SW480 (cell line): ENCODE measurements at places on chromosomes 4 and X.

GRCh38 chr4:36081185-36081584 is 163.1 kb downstream of the ARAP2 start:
- DNase-seq: no peak

GRCh38 chr4:117796677-117797076 is 237.6 kb upstream of the NDST3 start:
- DNase-seq: peak; percentile 11

GRCh38 chr4:163556177-163556576 is 61.7 kb downstream of the TMA16 start:
- DNase-seq: peak; percentile 16

DNA sequence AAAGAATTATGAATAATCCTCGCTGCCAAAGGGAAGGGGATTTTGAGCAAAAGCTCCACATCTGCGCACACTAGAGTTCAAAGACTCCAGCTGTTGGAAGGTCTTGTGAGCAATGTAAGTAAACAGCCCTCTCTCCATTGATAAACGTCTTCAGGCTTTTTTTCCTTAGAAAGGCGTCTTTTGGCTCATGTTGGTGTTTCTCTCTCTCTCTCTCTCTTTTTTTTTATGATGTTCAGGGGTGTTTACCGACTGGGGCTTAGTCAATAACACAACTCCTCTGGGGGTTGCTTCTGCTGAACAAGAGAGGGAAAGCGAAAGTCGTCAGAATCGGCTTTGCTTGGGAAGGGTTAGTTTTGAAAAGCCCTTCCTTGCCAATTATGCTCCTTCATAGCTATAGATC is 53.2 kb upstream of the C1QTNF7 start:
- no peak for DNase-seq

DNA sequence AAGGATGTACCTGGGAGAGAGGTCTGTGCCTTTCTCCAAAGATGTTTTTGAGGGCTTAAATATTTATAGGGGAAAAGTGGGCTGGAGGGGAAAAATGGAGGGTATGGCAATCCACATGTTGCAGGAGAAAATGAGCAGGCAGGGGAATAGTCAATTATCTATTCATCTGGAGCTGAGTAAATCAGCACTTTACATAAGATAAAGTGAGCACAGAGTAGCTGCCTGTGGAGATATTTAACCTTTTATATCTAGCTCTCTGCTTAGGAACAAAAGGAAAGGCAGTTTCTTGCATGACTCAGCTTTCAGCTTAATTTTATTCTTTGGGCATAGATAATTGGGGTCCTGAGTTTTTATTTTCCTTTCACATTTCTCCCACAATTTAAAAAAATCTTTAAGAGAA is 93.6 kb upstream of the NPY2R start:
- no peak for DNase-seq

GRCh38 chr4:118992149-118992548 is 103.5 kb downstream of the SYNPO2 start:
- no peak for DNase-seq

DNA sequence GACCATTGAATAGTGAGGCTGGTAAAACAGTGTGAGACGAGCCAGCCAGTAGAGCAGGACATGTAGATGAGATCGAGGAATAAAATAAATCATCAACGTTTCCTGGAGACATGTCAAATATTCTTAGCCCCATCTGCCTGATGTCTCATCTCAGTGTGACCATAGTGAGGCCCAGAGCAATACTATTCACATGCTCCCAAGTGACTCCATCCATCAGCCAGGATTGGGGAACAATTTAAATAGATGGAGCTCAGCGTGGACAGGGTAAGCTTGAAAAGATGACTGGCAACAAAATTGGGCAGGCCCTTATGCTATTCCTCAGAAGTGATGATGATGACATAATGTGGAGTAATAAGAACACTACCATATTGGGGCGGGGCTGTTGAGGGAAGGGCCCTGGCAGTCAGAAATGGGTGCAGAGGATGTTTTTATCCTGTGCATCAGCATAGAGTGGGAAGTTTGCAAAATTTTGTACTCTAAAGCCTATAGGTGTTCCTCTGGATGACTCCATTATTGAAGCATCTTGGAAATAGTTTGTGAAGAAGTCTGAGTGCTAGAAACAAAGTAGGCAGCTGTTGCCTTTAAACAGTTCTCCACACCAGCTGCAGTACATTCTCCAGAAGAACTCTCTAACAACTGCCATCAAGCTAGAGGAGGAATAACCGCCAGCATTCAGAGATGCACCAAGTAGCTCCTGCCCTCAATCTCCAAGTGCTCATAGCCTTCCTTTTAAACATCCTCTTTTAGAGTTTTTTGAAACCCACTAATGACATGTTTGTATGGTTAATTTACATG is 333.0 kb downstream of the DCHS2 start:
- DNase-seq: no peak

- no peak for DNase-seq
Observed at GRCh38 chr4:54909961-54910360, 215.4 kb downstream of the KDR start.

- no peak for DNase-seq
Observed at GRCh38 chrX:150694738-150695410, 1.7 kb downstream of the MTMR1 start.

- no peak for DNase-seq
Observed at GRCh38 chr4:182855312-182855711, 61.9 kb downstream of the DCTD start.

GRCh38 chr4:56424697-56425514 is 10.5 kb downstream of the PPAT start:
- no peak for DNase-seq

- no peak for DNase-seq
Observed at GRCh38 chr4:101262683-101263082, 84.6 kb downstream of the PPP3CA start.

DNA sequence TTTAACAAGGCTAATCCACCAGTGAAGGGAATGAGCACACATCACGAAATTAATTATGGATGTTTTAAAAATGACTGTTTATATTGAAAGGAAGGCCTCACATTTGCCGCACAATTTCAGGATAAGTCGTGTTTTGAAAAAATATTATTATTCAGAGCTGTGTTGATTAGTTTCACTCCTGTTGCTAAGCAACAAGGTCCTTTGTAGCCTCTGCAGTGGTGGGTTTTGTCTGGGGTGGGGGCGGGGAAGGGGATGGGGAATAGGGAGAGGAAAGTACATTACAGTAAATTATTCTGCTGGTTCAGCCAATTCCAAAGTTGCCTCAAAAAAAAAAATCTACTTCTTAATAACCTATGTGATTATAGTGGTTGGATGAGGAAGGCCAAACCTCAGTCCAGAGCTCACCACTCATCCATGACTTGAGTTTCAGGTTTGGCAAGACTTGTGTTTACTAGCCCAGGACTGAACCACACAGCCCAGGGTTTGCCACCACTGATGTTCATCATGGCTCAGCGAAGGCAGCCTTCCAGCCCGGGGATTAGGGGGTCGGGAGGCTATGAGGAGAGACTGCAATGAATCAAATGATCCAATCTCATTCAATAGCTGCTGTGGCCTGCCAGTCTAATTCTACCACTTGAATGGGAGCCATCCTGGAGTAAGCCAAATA is 162.5 kb upstream of the ATP6AP2 start:
- no peak for DNase-seq

GRCh38 chr4:182886205-182886604 is 31.0 kb downstream of the DCTD start:
- no peak for DNase-seq

GRCh38 chr4:17578482-17578891 is 1.5 kb downstream of the LAP3 start:
- no peak for DNase-seq

DNA sequence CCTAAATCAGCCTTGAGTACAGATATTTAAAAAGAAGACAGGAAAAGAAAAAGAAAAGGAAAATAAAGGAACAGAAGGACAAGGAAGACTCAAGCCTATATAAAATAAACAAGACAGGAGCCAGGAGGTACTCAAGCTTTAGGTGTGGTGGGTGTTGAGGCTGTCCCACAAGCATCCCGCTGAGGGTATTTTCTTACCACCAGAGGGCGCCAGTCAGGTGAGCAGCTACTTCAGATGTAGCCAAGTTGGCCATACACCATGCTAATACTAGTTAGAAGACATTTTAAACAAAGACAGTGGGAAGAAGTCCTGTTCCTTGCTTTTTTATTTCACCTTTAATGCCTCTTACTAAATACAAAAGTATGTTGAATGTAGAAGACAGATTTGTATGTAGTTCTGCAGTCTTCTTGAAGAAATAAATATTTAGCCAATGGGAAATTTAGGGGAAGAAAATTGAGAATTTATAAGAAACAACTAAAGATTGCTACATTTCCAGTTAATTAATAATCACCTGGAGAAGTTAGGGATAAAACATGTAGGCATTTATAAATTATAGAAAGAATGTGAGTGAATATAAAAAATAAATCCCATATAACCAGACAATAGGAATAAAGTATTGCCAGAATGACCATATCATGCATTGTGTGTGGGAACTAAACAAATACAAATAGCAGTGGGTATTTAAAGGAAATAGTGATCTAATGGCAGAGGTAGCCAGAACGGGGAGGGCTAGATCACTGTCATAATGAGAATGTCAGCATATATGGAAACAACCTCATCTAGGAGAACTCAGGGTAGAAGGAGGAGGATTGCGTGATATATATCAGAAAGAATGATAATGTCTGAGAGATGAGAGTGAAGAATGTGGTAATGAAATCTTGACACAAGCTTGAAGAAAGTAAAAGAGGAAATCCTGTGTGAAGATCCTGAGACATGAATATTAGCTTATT is 71.0 kb downstream of the MTHFD2L start:
- peak; percentile 55 for DNase-seq
